ENCODE measurements at places on chromosomes 13 and 19.

GRCh38 chr13:39601636-39602035, 1.4 kb downstream of the LHFPL6 start:
- DNase-seq, result no peak

- no peak for DNase-seq
Measured at GRCh38 chr19:13840305-13841085, 36.4 kb upstream of the NANOS3 start.

DNA sequence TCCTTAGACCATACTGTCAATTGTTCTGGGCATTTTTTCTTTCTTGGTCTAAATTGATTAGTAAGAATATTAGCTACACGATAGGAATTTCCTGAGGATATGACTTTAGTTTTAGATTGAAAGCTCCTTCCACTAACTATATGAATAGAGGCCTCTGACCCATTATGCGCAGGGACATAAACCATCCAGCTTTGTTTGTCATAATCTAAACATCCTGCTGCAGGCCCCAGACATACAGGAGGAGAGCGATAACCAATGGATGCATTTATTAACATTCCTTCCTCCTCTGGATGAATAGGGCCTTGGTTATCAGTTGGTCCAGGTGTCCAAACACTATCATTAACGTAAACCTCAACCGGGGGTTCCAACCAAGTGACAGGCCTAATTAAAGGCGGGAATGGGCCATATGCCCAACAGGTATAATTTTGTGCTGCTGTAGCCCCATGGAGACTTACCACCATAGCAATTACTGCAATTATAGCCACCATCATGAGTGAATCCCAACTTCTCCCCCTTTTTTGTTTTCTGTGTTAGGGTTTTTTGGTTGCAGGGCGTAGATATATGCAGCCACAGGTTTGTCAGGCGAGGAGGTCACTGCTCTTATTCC, 32.6 kb downstream of the CLEC4M start:
- DNase-seq, result peak; percentile 62

GRCh38 chr13:93951951-93952350, 527.5 kb downstream of the DCT start:
- no peak for DNase-seq

GRCh38 chr13:90154311-90154960, 1193.1 kb upstream of the MIR17HG start:
- no peak for DNase-seq

DNA sequence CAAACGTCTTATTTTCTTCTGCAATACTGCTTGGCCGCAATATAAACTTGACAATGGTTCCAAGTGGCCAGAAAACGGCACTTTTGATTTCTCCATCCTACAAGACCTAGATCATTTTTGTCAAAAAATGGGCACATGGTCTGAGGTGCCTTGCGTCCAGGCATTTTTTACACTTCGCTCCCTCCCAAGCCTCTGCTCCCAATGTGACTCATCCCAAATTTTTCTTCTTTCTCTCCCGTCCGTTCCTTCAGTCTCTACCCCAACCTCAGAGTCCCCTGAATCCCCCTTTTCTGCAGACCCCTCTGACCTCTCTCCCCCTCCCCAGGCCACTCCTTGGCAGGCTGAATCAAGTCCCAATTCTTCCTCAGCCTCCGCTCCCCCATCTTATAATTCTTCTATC, 14.3 kb upstream of the OR10H1 start:
- DNase-seq, result no peak

DNA sequence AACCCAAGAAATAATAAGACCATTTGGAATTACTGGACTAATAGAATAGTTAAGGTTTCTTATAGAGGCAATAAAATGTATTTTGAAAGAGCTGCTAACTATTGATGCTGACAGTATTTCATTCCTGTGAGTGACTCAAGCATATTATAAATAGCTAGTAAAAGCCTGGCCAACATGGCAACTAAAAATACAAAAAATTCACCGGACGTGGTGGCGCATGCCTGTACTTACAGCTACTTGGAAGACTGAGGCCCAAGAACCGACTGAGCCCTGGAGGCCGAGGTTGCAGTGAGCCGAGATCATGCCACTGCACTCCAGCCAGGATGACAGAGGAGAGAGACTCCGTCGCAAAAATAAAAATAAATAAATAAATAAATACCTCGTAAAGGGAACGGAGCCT, 5.4 kb upstream of the ICAM3 start:
- DNase-seq, result no peak

DNA sequence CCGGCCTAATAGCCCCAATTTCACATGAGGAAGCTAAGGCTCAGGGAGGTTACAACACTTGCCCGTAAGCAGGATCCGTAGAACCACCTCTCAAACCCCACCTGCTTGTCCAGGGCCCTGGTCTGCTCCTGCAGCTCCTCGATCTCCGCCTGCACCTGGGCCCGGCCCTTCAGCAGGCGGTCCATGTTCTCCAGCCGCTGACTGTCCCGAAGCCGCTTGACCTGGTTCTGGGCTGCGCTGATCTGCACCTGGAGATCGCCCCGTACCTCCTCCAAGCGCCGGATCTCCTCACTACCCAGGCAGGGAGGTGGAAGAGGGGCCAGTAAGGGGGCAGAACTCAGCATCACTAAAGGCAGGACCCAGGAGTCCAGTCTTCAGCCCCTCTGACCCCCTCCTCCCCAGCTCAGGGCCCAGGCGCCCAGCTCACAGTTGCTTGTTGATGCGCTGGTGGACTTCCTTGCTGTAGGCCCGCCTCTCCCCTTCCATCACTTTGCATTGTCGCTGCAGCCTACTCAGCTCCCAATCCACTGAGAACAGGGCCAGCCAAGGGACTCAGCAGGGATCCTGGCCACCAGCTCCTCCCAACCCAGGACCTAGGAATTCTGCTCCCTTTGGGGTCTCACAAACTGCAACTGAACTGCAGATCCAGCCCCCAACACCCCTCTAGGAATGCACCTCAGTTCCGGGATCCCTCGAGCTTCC, 6.9 kb upstream of the EMP3 start:
- DNase-seq, result no peak

DNA sequence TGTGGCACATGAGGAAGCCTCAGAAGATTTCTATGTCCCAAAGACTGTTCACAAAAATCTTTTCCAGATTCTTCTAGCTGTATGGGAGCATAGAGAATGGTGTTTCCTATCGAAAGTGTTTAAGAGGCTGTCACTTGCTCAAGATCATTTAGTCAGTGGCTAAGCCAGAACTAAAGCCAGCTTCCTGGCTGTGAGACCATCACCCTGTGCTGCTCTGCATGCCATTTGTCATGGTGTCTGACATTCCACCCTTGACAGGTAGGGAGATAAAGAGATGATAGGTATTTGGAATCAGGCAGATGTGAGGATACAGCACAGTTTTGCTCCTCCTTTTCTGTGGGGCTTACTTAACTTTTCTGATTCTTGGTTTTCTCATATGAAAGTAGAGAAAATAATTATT, 177.3 kb downstream of the DNAJC15 start:
- no peak for DNase-seq

GRCh38 chr13:99429670-99430069, 71.6 kb upstream of the TM9SF2 start:
- no peak for DNase-seq

DNA sequence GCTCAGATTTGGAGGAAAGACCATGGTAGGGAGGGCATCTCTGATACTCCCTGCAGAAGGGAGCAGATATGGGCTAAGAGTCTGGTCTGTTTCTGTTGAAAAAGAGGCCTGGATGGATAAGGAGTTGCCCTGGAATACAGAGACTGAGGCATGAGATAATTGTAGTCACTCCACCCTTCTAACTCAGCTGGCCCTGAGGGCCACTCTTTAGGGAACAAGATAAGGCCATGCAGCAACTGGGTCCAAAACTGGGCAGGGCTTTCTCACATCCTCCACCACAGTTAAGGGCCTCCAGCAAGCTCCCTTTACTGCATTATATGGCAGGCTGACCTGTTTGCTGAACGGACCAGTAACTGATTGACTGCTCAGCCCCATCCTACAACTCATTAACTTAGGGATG, 1.3 kb downstream of the ZNF749 start:
- no peak for DNase-seq

GRCh38 chr13:80584785-80585184, 243.9 kb upstream of the SPRY2 start:
- DNase-seq, result no peak

- DNase-seq, result no peak
Measured at GRCh38 chr13:46761174-46761573, 35.8 kb downstream of the ESD start.

GRCh38 chr13:110308656-110309359, 1.7 kb downstream of the COL4A2 start:
- no peak for DNase-seq

DNA sequence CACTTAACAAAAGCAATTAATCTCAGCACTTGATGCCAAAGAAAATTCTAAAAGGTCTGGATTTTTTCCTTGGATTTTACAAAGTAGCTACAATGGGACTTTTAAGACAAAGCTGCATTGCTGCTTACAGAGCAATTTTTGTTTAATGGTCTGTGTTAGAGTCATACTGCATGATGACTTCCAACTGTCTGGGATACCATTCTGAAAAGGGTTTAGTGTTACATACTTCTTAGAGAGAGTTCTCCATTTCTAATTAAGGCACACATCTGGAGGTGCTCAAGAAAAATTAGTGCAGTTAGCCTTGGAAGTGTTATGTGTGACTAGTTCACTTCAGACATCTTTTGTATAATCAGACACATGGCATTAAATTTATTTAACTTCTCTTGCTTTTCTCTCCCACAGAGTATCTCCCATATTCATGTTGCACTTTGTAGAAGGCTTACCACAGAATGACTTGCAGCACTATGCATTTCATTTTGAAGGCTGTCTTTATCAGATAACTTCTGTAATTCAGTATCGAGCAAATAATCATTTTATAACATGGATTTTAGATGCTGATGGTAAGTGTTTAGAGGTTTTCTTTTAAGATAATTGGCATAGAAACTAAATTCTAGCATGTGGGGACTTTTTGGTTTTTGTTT, 35.1 kb downstream of the USPL1 start:
- DNase-seq, result no peak

DNA sequence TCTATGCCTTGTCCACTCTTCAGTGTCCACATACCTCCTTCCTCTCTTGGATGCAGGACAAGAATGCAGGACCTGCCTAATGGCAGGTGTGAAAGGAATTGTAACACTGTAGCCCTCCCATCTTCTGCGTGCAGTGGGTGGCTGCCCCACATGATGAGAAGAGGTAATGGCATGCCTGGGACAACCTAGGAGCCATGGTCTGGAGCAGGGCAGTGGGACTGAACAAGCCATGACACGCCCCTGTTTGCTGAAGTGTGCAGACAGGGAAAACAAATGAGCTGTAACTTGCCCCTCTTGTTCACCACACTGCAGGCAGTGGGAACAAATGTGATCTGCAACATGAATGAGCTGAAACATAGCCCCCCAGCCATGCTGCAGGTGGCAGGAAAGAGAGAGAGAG, 192.2 kb downstream of the PCDH17 start:
- DNase-seq, result no peak

DNA sequence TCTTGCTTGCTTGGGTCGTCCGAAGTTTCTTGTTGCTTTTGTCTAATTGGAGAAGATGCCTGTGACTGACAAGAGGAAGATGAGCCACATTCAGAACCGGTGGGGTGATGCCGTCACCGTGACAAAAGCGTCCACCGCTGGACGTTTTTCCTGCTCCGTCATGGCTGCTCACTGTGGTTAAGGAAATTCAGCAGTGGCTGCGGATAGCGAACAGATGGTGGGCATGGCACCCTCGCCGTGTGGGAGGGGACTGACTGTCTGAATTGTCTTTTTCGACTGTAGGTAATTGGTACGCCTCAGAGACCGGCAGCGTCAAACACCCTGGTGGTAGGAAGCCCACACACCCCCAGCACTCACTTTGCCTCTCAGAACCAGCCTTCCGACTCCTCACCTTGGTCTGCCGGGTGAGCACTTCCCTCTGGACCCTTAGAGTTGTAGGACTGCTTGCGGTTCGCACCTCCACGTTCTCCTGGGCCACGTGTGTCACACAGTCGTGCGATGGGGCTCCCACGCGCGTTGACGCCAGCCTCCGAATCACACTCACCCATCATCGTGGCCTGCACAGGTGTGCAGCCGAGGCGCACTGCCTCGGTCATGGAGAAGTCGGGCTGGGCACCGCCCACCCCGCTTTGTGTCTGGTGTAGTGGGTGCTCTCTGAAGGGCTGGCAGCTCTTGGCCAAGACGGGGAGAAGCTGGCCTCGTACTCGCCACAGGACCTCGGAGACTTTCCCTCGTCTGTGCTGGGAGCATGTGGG, 26.5 kb downstream of the ATP4B start:
- no peak for DNase-seq

- DNase-seq, result no peak
Measured at GRCh38 chr19:54128441-54128725, 9.2 kb upstream of the CNOT3 start.

DNA sequence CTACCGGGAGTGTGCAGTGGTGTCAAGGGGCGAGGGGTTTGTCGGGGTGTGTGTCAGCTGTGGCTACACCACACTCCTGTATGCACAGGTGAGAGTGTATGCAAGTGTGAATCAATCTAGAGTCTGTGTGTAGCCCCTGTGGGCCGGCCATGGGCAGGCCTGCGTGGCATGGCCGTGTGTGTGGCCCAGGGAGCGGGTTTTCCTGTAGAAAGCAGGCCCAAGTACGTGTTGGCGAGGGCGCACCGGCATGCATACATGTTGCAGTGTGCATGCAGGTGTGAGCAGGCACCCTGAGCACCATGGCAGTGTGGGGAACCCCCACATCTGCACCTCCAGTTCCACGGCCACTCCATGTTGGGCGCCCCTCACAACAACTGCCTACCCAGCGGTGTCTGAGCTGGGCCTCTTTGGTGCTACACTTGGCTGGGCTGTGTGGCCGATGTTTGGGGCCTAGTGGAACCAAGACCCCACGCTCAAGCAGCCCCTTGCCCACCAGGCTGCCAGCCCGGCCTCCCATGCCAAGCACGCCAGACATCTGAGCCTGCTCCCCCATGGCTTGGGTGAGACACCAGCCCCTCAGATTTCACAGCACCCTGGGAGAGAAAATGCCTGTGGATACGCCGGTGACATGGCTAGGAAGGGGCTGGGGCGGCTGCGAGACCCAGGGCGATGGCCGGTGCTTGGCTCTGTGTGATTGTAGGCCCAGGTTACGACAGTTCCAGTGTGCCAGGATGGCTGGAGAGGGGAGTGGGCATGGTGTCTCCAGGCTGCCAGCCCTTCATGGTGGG, 2.1 kb downstream of the NFIX start:
- DNase-seq, result no peak

DNA sequence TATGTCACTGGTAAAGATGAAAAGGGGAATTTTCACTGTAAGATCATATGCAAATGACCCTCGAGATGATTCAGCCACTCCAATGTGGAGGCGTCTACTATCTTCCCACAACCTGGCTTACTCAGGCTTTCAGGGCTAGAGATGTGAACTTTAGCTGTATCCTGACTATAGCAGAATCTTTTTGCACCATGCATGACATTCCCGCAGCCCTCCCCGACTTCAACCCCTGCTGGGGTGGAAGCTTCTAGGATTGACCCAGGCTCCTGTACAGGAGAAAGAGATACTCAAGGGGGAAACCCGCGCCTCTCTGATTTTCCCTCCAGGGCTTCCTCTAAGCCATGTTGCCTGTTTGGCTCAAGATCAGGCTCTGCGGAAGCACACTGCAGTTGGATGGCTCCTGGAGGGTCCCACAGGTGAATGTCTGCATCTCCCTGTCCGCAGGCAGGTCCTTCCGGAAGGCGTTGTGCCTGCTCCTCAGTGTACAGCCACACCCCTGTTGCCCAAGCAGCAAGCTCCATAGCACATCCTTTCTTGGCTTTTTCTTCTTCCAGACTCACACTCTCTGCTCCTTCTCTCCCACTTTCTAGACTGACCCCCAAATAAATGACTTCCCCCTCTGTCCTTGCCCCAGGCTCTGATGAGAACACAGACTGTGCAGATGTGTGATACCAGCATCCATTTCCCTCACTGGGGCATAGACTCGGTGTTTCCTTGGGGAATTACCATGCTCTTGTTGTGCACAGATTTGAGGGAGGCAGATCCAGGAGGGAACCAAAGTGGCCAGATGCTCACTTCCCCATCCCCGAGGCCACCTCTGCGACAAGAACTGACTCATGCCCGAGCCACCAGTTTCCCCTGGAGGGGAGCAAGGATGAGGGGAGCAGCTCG, 29.1 kb upstream of the POP4 start:
- DNase-seq, result no peak

Measured in NCI-H2081 (cell line).